ENCODE measurements at places on chromosomes 13 and 19. TPM values are rescaled to one million over a fixed set of nuclear protein-coding genes. Genes with fewer than 3 reads are reported as not detected.

Gene TMEM272
- 1.6 TPM for total RNA-seq

Gene JAK3
- 90.3 TPM for total RNA-seq

Gene OXGR1
- total RNA-seq, result not detected

Gene CERS1
- 0.28 TPM for total RNA-seq

Gene SYNGR4
- not detected for total RNA-seq

Gene PSG2
- total RNA-seq, result not detected

Gene DCT
- total RNA-seq, result 0.16 TPM

DNA sequence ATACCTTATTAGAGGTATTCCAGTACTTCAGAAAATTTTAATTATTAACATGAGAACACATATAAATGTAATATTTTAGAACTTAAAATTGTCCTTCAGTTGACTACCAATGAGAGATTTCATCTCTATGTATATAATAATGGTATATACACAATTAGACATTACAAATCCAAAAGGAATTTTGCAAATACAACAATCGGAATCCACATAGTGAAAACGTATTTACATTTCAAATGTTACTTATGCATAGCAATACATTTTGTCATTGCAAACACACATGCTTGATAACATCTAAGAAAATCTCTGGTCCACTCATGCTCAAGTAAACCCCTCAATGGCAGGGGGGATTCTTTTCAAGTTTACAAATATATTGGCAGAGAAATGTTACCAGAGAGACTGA is 2345.2 kb downstream of the PCDH9 start:
- DNase-seq, result no peak
- H3K36me3 ChIP-seq, result no peaks in the 10 kb centered on the region
- no peaks in the 10 kb centered on the region for H3K27me3 ChIP-seq
- no peaks in the 10 kb centered on the region for H3K4me1 ChIP-seq

DNA sequence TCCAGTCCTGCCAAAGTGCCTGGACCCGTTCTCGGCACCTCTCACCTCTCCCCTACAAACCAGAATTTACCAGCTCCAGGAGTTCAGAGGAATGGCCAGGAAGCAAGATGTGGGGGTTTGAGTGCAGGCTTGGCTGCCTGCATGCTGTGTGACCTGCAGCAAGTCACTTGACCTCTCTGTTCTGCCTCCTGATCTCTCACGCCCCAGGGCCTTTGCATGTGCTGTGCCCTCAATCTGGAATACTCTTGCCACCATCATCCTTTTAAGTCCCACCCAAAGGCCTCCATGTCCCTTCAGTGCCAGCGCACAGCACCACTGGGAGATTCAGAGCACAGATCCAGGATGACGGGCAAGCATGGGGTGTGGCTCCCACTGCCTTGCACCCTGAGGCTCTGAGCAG is 43.4 kb downstream of the MYO9B start:
- peaks cover 9% of the 10 kb centered on the region for H3K4me1 ChIP-seq
- H3K36me3 ChIP-seq, result peaks cover 22% of the 10 kb centered on the region
- no peak overlapping the region for H3K27ac ChIP-seq
- no peaks in the 10 kb centered on the region for H3K27me3 ChIP-seq
- H3K4me3 ChIP-seq, result no peak overlapping the region

GRCh38 chr19:44647144-44647543 is 3.4 kb downstream of the PVR start:
- no peak overlapping the region for H3K4me3 ChIP-seq
- H3K4me1 ChIP-seq, result peaks cover 8% of the 10 kb centered on the region
- peaks cover 15% of the 10 kb centered on the region for H3K27me3 ChIP-seq
- peaks cover 13% of the 10 kb centered on the region for H3K36me3 ChIP-seq
- no peak for DNase-seq

GRCh38 chr19:41302624-41303351 is 7.2 kb upstream of the CCDC97 start:
- peaks cover 65% of the 10 kb centered on the region for H3K36me3 ChIP-seq
- H3K27me3 ChIP-seq, result no peaks in the 10 kb centered on the region
- DNase-seq, result peak; percentile 84
- peak overlapping the region; percentile 96 for H3K27ac ChIP-seq

DNA sequence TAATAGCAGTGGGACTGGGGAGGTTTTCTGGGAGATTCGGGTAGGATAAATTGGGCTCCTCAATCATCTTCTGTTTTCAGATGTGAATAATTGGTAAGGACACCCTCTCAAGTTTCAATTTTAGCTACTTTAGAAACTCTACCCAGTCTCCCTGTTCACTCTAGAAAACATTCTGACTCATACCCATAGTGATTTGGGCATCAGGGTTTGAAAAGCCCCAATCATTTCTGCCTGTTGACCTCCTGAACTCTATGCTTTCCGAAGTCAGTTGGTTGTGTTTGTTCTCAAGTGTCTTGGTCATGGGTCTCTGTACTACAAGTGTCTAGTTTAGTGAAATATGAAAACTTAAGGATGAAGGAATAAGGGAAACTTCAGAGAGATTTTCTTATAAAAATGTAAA is 911.3 kb upstream of the GPC6 start:
- no peaks in the 10 kb centered on the region for H3K27me3 ChIP-seq
- no peak overlapping the region for H3K4me3 ChIP-seq
- no peak overlapping the region for H3K27ac ChIP-seq
- no peaks in the 10 kb centered on the region for H3K36me3 ChIP-seq

- H3K27me3 ChIP-seq, result peaks cover 66% of the 10 kb centered on the region
- DNase-seq, result no peak
- no peak overlapping the region for H3K27ac ChIP-seq
- peak overlapping the region; percentile 9 for H3K4me3 ChIP-seq
- H3K4me1 ChIP-seq, result peaks cover 6% of the 10 kb centered on the region
- peaks cover 8% of the 10 kb centered on the region for H3K36me3 ChIP-seq
Observed at GRCh38 chr19:33224694-33225457, 774 bp downstream of the SLC7A10 start.

GRCh38 chr19:919199-920050 is 2.3 kb downstream of the KISS1R start:
- peaks cover 4% of the 10 kb centered on the region for H3K36me3 ChIP-seq
- DNase-seq, result peak; percentile 68
- peaks cover 11% of the 10 kb centered on the region for H3K4me1 ChIP-seq
- no peaks in the 10 kb centered on the region for H3K27me3 ChIP-seq
- peak overlapping the region; percentile 65 for H3K4me3 ChIP-seq

DNA sequence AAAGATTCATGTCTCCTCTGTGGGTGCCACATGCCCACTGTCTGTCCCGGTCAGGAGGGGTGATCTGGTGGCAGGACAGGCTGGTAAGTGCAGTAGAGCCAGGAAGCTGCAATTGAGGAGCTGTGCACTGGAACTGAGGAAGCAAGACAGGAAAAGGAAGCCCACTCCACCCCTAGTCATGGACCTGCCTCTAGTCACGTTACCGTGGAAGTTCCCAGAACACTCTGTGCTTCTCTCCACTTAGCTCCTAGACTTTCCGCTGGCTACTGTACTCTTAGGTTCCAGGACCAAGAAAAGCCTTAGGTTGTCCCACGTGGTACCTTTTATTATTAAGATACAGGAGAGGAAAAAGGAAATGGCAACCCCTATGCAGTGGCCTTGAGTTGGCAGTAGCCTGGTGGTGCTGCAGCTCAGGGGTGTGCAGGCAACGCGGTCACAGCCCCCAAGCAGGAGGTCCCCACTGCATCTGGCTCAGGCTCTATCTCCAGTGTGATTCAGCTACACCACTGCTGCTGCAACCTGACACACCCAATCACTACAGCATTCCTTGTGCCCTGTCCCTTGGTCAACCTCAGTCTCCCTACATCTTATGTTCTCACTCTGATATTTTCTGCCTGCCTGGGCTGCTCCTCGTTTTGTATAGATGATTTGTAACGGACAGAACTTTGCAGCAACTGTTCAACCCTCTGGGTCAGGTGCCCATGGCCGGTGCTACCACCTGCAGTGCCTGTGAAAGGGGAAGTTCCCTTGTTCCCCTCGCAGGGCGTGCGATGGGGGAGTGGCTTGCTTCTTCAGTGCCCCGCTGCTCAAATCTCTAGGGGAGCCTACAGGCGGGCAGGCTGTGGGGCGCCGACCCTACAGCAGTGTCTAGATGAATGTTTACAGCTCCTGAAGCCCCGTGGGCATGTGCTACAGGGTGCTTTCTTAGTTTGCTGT is 24.4 kb upstream of the GPR12 start:
- H3K27ac ChIP-seq, result no peak overlapping the region
- H3K36me3 ChIP-seq, result no peaks in the 10 kb centered on the region
- H3K4me3 ChIP-seq, result peak overlapping the region; percentile 81
- peaks cover 3% of the 10 kb centered on the region for H3K27me3 ChIP-seq
- H3K4me1 ChIP-seq, result peaks cover 20% of the 10 kb centered on the region

- H3K36me3 ChIP-seq, result peaks cover 35% of the 10 kb centered on the region
- no peaks in the 10 kb centered on the region for H3K4me1 ChIP-seq
- peak overlapping the region; percentile 62 for H3K4me3 ChIP-seq
- peaks cover 21% of the 10 kb centered on the region for H3K27me3 ChIP-seq
- peak; percentile 72 for DNase-seq
- H3K27ac ChIP-seq, result no peak overlapping the region
Observed at GRCh38 chr19:37817180-37817981, 38.0 kb upstream of the ZNF573 start.

GRCh38 chr13:112065521-112065866 is 1.5 kb upstream of the SOX1 start:
- no peak overlapping the region for H3K4me3 ChIP-seq
- no peak for DNase-seq
- peaks cover 12% of the 10 kb centered on the region for H3K4me1 ChIP-seq
- peaks cover 14% of the 10 kb centered on the region for H3K36me3 ChIP-seq
- H3K27ac ChIP-seq, result no peak overlapping the region

DNA sequence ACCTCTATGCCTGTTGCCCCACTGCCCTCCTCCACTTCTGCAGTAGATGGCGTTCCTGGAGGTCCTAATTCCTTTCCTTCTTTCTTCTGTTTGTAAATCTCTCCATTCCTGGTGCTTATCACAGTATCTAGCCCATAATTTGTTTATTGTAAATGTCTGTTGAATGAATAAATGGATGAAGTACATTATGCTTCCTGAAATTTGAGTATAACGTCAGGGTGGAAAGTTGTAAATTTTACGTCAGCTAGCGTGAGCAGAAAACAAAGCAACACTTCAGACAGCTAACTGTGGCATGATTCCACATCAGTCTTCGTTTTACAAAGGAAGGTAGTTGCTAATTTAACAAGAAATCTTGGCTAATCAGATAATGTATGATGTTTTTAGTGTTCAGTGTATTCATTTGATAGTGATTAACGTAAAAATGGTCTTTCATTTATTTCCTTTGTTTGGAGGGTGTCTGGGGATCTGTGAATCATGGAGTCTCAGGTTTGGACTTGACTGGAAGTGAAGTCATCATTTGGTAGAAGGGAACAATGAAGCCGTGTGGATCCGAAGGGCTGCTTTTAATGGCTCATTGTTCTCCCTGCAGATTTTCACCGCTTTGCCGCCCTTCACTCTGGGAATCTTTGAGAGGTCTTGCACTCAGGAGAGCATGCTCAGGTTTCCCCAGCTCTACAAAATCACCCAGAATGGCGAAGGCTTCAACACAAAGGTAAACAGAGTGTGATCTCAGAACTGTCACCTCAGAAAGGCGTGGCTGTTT is 215.1 kb downstream of the SHISA2 start:
- H3K36me3 ChIP-seq, result no peaks in the 10 kb centered on the region
- no peaks in the 10 kb centered on the region for H3K27me3 ChIP-seq
- H3K27ac ChIP-seq, result no peak overlapping the region
- no peak overlapping the region for H3K4me3 ChIP-seq

DNA sequence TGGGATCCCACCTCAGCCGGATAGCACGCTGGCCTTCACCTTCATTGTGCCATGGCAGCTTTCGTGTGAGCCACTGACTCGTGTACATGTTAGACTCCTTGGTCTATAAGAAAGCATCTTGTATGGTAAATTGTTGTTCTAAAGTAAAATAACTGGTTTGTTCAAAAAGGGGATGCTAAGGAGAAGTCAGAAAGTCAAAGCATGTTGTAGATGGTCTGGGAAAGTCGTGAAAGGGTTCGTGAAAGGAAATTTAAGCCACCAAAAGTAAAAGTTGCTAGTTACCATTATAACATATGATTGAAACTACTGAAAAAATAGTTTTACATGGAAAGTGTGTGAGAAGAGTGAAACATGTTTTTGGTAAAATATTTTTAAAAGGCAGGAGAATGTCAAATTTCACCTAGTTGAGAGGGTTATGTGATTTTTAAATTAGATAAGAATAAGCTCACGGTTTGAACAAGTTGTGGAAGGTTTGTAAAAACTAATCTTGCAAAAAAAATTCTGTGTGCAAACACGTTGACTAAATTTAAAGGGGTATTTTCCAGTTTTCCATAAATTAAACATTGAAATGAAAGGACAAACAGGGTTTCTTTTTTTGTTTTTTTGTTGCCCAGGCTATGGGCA is 23.4 kb downstream of the DPRX start:
- H3K4me1 ChIP-seq, result no peaks in the 10 kb centered on the region
- no peak for DNase-seq
- H3K36me3 ChIP-seq, result peaks cover 5% of the 10 kb centered on the region
- H3K4me3 ChIP-seq, result no peak overlapping the region
- no peaks in the 10 kb centered on the region for H3K27me3 ChIP-seq
- no peak overlapping the region for H3K27ac ChIP-seq

DNA sequence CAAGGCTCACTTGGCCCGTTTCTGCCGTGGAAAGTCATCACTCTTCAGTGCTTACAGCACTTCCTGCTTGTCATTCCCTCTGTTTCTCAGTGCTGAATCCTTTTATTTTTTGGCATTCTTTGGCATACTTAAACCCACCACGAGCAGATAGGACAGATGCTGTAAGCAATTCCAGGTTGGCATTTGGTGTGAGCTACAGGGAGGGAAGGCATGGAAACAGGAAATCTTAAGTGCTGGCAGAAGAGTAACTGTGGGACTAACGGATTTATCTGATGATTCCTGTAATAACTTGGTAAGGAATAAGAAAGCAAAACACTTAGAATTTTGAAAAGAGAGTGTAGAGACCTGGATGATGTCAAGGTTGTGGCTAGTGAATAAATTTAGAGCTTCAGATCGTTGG is 273.4 kb downstream of the GPC6 start:
- no peaks in the 10 kb centered on the region for H3K27me3 ChIP-seq
- no peak for DNase-seq
- no peak overlapping the region for H3K4me3 ChIP-seq
- no peak overlapping the region for H3K27ac ChIP-seq
- no peaks in the 10 kb centered on the region for H3K4me1 ChIP-seq

DNA sequence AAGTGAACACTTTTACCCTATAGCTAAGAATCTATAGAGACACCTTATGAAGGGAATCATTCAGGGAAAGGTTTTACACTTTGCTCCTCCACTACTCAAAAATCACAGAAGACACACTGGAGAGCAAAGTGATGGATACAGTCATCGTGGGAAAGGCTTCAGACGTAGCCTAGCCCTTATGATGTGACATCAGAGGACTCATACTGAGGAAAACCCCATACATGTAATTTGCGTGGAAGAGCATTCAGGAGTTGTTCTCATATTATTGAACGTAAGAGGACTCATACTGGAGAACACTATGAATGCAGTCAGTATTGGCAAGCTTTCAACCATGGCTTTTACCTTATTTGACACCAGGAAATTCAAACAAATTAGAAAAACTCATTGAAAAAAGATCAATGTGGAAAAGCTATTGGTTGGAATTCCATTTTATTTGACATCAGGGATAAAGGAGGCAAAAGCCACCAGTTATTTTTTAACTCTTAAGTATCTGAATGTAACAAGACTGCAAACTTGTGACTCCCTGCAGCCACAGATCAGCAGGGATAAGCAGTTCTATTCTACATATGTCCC is 16.1 kb upstream of the ZNF274 start:
- H3K27ac ChIP-seq, result no peak overlapping the region
- no peak for DNase-seq
- H3K4me3 ChIP-seq, result no peak overlapping the region
- peaks cover 22% of the 10 kb centered on the region for H3K36me3 ChIP-seq
- no peaks in the 10 kb centered on the region for H3K4me1 ChIP-seq

- H3K36me3 ChIP-seq, result no peaks in the 10 kb centered on the region
- H3K4me3 ChIP-seq, result no peak overlapping the region
- no peaks in the 10 kb centered on the region for H3K4me1 ChIP-seq
Observed at GRCh38 chr13:102028868-102029267, 373.0 kb downstream of the FGF14 start.

- DNase-seq, result no peak
- H3K4me1 ChIP-seq, result peaks cover 4% of the 10 kb centered on the region
- no peaks in the 10 kb centered on the region for H3K27me3 ChIP-seq
- no peak overlapping the region for H3K27ac ChIP-seq
- peaks cover 2% of the 10 kb centered on the region for H3K36me3 ChIP-seq
Observed at GRCh38 chr19:43605875-43606568, 5.9 kb upstream of the SRRM5 start.
